ENCODE measurements at places on chromosomes 7 and 10.

DNA sequence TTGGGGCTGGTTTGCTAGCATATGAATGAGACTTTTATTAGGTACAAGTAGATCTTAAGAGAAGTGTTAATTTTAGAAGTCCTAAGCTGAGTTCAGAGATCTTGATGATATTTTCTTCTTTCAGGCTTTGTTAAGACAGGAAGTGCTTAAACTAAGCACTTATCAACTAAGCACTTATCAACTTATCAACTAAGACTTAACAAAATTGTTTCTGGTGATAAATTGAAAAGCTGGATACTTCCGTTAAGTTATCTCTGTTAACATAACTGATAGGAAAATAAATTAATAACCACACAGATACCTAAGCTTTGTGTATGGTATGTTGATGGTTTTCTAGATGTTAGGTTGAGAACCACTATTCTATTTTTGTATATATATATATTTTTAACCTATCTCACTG is 113.7 kb downstream of the PHTF2 start:
- DNase-seq: no peak

- peak; percentile 58 for DNase-seq
These were observed 2.5 kb upstream of the AVPI1 start for GRCh38 chr10:97689559-97690020.

DNA sequence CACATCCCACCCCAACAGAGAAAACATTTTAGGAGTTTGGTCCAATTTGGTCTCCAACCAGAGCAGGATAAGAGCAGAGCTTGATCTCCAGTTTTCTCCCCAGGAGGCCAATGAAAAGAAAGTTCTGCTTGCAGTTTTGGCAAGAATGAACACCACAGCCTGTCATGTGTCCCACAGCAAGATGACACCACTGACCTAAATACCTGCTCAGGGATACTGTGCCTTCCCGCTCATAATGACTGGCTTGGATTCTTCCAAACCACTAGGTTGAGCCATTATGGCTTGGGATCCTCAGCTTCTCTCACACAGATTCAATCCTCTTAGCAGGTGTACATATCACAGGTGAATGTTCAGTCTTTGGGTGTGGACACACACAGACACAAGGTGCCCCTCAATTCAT is 53.3 kb downstream of the C10orf90 start:
- no peak for DNase-seq

- DNase-seq: peak; percentile 85
These were observed 30.3 kb upstream of the LSM8 start for GRCh38 chr7:118153551-118154177.

DNA sequence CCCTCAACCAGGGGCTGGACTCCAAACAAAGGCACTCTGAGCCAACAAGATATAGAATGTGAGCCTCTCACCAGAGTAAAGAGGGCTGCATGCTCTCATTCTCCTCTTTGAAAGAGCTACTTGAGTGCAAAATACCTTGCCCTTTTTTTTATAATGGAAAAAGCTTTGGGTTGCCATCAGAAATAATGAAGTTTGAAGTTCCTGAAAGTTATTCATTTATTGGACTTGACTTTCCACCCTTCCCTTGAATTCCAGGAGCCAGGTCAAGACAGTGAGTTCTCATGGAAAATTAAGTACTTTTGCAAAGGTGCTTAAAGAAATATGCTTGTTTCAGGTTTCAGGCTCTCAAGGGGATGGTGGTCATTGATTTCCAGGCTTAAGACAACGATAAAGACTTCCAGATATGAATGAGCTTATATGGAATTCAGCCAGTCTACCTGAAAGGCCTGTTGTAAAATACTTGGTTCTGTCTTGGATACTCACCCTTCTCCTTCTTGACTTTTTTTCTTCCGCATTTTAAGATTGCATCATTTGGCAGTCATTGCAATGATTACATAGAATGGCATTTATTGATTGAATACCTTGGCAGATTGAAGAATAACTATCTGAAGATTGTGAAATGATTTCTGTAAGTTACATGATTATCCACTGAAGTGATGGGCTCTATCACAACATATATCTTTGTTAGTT is 696.4 kb downstream of the INHBA start:
- DNase-seq: peak; percentile 66

- no peak for DNase-seq
These were observed 31.0 kb upstream of the ELFN1 start for GRCh38 chr7:1639071-1639470.

- DNase-seq: no peak
These were observed 28.6 kb downstream of the BMPR1A start for GRCh38 chr10:86785037-86785436.

DNA sequence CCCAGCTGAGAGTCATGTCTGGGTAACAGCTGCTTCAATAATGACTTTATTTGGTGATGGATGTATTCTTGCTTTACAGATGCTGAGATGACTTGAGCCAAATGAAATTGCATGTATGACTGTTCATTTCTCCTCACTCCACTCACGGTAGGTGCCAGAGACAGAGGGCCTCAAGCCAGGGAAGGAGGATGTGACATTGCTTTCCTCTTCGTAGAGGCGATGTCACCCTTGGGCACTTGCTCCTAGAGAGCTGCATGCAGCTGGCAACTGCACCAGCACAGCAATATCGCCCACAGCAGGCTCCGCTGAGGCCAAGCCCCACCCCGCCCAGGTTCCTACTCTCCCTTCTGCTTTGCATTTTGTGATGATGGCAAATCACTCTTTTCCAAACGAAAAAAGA is 116.6 kb upstream of the AOAH start:
- DNase-seq: no peak

- no peak for DNase-seq
These were observed 63.8 kb downstream of the TASOR2 start for GRCh38 chr10:5748394-5748803.

DNA sequence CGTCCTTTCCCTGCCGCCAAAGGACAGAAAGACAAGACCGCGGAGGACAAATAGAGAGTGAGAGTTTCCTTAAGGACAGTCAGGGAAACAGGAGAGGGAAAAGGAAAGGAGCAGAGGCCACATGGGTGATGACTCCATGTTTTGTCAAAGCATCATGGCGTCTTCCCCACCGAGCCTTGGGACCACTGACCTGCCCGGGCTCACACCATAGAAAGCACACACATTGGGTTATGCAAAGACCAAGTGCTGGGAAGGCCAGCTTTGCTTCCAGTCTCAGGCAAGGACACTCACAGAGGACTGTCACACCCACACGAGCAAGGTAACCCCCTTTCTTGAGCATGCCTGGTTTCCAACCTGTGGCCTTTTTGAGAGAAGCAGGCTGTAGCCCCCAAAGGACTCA is 23.3 kb upstream of the HABP2 start:
- DNase-seq: no peak

- no peak for DNase-seq
These were observed 130.5 kb downstream of the PCLO start for GRCh38 chr7:83032195-83032594.

DNA sequence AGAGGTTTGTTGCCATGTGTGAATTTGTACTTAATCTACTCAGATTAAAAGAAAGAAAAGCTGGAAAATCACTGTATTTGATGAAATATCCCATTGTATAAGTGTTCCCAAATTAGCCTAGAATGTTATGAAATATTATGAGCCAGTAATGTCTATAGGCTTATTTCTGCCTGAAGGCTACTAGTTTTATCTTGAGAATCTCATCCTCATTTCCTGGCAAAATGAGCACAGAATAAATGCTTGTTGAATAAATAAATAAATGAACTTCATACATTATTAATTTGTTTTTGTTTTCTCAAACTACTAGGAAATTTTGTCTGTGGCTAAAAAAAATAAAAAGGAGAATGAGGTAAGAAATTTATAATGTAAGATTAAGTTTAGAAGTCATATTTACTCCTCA is 25.5 kb downstream of the HELLS start:
- DNase-seq: no peak

DNA sequence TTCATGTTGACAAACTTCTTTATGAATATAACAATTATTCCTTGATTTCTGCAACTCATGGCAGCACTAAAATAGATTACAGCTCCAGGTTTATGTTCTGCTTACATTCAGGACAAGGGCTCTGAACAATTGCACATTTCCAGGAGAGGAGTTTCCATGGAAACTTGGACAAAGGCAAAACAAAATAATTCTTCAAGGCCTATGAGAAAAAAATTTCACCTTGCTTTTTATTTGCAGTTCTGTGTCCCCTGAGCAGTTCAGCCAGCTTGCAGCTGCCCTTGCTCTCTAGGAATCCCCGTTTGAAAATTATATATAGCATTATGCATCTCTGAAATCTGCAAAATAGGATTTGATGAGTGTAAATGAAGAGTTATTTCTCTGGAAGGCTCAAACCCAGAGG is 71.7 kb downstream of the ARL4A start:
- no peak for DNase-seq

- DNase-seq: peak; percentile 85
These were observed 11.4 kb downstream of the NPVF start for GRCh38 chr7:25216837-25217236.

- DNase-seq: no peak
These were observed 167.7 kb upstream of the PLXNA4 start for GRCh38 chr7:132743974-132744373.

DNA sequence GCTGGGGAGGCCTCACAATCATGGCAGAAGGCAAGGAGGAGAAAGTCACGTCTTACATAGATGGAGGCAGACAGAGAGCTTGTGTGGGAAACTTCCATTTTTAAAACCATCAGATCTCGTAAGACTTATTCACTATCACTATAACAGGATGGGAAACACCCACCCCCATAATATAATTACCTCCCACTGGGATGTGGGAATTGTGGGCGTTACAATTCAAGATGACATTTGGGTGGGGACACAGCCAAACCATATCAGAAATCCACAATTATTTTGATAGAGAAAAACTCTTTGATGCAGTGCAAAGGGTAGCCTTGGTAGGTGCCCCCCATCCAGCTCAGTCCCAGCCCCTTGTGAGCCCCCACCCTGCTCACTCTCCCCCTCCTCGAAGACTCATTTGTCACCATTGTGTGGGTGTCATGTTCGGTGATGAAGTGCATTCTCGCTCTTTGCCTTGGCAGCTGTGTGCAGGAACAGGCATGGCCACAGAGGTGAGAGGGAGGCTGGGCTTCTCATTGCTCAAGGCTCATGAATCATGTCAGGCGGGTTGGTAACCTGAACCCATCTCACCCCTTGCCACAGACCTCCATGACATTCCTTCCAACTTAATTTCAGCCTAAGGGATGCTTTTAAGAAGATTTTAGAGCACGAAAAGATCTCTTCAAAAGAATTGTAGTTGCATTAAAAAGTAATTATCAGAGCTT is 75.9 kb downstream of the BUB3 start:
- DNase-seq: no peak

DNA sequence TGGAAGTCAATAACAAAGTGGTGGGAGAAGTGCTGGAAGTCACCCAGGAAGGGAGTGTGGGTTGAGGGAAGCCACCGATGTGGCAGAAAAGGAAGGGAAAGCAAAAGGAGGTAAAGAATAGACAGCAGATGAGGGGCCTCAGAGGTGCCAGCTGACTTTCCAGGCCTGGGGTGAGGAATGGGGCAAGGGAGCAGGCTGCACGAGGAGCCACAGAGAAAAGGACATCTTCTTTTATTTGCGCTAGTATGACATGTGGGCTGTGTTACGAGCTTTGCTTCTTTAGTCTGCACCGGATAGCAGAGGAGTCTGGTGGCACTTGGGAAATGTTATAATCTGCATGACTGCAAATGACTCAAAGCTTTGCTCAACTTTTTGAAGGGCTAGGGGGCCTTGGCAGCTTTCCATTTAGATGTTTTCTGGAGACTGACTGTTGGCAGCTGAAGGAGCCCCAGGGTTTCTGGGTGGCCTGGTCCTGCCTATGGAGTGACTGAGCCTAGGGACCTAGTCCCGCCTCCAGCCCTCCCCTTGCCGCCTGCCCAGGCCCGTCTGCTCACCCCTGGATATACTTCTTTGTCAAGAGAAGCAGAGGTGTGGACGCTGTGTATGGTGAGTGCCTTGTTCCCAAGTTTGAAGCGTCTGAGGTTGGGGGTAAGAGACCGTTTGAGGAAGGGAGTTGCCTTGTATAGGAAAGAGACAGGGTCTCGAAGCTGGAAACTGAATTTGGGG is 5.1 kb downstream of the PRXL2A start:
- no peak for DNase-seq

- DNase-seq: peak; percentile 15
These were observed 221.5 kb upstream of the GHITM start for GRCh38 chr10:83917537-83918506.

DNA sequence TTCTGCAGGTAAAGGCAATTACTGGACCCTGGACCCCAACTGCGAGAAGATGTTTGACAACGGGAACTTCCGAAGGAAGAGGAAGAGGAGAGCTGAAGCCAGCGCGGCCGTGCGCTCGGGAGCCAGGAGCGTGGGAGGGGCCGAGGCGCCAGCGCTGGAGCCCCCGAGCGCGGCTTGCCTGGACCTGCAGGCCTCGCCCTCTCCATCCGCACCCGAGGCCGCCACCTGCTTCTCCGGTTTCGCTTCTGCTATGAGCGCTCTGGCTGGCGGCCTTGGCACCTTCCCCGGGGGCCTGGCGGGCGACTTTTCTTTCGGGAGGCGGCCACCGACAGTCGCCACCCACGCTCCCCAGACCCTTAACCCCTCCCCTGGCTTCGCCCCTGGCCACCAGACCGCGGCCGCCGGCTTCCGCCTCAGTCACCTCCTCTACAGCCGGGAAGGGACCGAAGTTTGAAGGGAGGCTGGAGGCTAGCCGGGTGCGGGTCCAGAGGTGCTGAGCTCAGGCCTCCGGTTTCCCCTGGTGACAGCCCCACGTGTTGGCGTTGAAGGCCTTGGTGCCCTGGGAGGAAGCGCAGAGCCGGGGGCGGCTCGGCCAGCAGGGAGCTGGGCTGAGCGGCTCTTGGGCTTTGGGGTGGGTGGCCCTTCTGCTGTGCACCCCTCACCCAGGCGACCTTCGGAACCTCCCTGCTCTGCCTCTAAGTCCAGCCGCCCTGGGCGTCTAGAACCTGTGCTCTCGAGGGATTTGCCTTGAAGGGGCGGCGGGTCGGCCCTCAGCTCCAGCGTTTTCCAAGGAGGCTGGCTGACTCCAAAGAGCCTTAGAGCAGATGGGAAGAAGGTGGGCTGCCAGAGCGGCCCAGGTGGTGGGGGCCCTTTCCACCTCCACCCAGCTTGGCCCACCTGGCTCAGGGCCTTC is 1.8 kb downstream of the FOXI2 start:
- DNase-seq: no peak

DNA sequence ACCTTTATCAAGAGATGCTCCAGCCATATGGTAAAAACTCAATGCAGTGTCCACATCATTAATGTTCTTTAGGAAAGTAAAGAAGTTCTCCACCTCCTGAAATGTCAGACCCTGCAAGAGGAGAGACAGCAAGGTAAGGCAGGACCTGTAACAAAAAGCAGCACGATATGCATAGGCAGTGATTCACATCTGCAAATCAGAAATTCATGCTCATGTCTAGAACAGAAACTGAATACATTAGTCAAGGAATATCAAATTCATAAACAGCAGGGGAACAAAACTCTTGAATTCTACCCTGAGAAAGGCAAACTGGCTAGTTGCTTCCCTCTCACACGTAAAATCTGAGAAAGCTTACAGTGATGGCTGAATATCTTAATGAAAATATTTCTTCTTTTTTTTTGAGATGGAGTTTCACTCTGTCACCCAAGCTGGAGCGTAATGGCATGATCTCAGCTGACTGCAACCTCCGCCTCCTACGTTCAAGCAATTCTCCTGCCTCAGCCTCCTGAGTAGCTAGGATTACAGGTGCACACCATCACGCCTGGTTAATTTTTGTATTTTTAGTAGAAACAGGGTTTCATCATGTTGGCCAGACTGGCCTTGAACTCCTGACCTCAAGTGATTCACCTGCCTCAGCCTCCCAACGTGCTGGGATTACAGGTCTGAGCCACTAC is 53.3 kb upstream of the DNAJB12 start:
- no peak for DNase-seq

- DNase-seq: no peak
These were observed 1.6 kb downstream of the C7orf25 start for GRCh38 chr7:42910306-42910705.

GRCh38 chr7:129122751-129123509 is 21.6 kb upstream of the TSPAN33 start:
- DNase-seq: no peak
